Ammon's horn (tissue), 1 donor: ENCODE measurements at places on chromosomes 7 and 10.

GRCh38 chr10:127303105-127303504 is 106.7 kb upstream of the INSYN2A start:
- DNase-seq = no peak

GRCh38 chr7:85851571-85852193 is 664.8 kb upstream of the SEMA3D start:
- peak; percentile 43 for DNase-seq

DNA sequence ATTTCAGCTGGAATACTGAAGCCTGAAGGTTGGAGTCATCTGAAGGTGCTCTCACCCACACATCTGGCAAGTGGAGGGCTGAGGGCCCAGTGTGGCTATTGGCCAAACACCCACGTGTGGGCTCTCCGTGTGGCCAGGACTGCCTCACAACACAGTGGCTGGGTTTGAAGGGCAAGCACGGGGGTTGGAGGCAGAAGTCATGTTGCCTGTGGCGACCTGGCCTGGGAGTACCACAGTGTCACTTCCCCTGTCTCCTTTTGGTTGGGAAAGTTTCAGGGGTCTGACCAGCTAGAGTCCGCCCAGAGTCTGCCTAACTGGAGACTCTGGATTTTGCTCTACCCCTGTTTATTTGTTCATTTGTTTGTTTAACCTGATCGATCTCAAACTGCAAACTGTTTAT is 169.5 kb downstream of the DNAJB6 start:
- DNase-seq = no peak

DNA sequence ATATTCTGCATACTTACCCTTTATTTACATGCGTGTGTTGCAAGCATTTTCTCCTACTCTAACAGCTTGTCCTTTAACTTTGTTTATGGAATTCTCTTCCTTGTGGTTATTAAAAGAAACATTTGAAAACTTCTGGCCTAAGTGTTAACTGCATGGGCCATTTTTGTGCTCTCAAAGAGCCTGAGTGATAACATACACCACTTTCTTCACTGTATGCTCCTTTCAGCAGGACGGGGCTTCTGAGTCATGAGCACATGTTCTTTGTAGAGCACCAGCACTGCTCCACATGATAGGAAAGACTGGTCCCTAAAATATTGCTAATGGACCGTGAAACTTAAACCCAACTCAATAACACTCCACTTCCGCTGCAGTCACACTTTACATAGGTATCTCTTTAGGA is 1093.6 kb upstream of the GHITM start:
- DNase-seq = no peak

DNA sequence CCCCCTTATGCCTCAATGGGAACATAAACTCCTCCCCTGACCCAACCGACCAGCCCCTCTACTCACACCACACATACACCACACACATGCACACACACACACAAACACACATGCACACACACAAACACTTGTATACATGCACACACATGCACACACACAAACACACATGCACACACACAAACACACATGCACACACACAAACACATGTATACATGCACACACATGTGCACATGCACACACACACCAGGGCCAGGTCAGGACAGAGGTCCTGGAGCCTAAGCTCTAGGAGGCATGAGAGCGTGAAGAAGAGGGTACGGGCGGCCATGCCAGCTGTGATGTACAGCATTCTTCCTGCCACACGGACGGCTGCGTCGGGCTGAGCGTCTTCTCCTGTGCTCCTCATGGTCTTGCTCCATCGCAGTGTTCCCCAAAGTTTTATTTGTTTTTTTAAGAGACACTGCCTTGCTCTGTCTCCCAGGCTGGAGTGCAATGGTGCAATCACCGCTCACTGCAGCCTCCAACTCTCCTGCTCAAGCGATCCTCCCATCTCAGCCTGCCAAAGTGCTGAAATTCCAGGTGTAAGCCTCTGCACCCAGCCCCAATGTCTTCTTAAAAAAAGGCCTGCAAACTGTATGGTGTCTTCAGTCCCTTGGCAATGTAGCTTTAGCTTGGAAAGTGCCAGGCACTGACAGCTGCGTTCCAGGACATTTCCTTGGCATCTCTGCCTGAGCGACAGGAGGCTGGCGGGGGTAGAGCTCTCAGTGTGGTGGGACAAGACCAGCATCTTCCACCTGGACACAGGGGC is 38.8 kb upstream of the INPP5A start:
- DNase-seq = peak; percentile 49

- no peak for DNase-seq
Observed at GRCh38 chr10:75083972-75084833, 27.3 kb upstream of the SAMD8 start.

- DNase-seq = no peak
Observed at GRCh38 chr10:110615057-110615747, 28.9 kb upstream of the RBM20 start.

DNA sequence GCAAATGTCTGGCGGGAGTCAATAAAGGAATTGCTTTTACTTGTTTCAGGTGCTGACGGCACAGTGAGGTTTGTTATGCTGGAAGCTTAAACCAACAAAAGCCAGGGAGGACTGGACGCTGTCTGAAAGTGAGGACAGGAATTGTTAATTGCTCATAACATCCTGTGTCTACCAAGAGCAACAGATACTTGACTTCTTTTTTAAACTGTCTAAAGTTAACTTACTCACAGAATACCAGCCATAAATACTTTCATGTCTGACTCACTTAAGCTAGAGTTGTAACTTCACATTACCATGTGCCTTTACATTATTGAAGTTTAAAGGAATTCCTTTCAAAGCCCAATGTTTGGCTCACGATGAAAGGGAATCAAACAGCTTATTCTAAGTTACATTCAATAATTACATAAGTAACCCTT is 252.7 kb upstream of the SHH start:
- DNase-seq = no peak
